ENCODE measurements at places on chromosomes 13 and 19.

DNA sequence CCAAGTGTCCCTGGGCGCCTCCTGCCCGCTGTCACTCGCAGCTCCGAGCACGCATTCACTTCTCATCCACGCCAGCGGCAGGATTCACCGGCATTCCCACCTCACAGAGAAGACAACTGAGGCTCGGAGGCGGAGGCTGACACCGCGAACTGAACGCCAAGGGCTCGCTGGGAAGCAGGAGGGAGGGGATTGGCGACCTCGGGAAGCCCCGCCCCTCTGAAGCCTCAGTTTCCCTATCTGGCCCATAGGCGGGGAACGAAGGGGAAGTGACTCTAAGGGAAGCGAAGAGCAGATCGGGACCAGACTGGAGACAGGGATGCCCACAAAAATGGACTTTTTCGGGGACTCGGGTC is 256 bp downstream of the MICOS13 start:
- DNase-seq, result no peak

GRCh38 chr13:109858319-109858718 is 71.9 kb upstream of the IRS2 start:
- DNase-seq, result peak; percentile 14

GRCh38 chr13:82717249-82717648 is 1165.0 kb downstream of the SLITRK1 start:
- no peak for DNase-seq

- DNase-seq, result peak; percentile 62
Measured at GRCh38 chr13:48562296-48563066, 29.6 kb upstream of the RCBTB2 start.

GRCh38 chr19:4976401-4977298 is 7.7 kb downstream of the KDM4B start:
- DNase-seq, result no peak

GRCh38 chr13:110713642-110713952 is at the start of gene ING1:
TSS of gene ING1 (plus strand) at chr13:110713700. CDS start at chr13:110714150, 450 bp downstream.
- DNase-seq, result no peak

- no peak for DNase-seq
Measured at GRCh38 chr13:42394711-42395085, 122.7 kb downstream of the AKAP11 start.
